GM23248 (cell line): ENCODE measurements at places on chromosomes 5 and 9. TPM values are rescaled to one million over a fixed set of nuclear protein-coding genes. Genes with fewer than 3 reads are reported as not detected.

- H3K4me1 ChIP-seq: peaks cover 14% of the 10 kb centered on the region
- DNase-seq: peak; percentile 69
- H3K27me3 ChIP-seq: no peaks in the 10 kb centered on the region
- no peak overlapping the region for H3K4me3 ChIP-seq
- no peaks in the 10 kb centered on the region for H3K36me3 ChIP-seq
Observed at GRCh38 chr9:79201636-79202035, 370.1 kb upstream of the TLE4 start.

- H3K27ac ChIP-seq: no peak overlapping the region
- no peaks in the 10 kb centered on the region for H3K27me3 ChIP-seq
- H3K36me3 ChIP-seq: no peaks in the 10 kb centered on the region
- H3K4me1 ChIP-seq: no peaks in the 10 kb centered on the region
Observed at GRCh38 chr9:138043411-138044345, 166.1 kb downstream of the CACNA1B start.

- H3K27me3 ChIP-seq: no peaks in the 10 kb centered on the region
- H3K27ac ChIP-seq: no peak overlapping the region
- H3K4me3 ChIP-seq: no peak overlapping the region
- DNase-seq: no peak
- no peaks in the 10 kb centered on the region for H3K4me1 ChIP-seq
- no peaks in the 10 kb centered on the region for H3K36me3 ChIP-seq
Observed at GRCh38 chr9:138052322-138052615, 174.7 kb downstream of the CACNA1B start.

DNA sequence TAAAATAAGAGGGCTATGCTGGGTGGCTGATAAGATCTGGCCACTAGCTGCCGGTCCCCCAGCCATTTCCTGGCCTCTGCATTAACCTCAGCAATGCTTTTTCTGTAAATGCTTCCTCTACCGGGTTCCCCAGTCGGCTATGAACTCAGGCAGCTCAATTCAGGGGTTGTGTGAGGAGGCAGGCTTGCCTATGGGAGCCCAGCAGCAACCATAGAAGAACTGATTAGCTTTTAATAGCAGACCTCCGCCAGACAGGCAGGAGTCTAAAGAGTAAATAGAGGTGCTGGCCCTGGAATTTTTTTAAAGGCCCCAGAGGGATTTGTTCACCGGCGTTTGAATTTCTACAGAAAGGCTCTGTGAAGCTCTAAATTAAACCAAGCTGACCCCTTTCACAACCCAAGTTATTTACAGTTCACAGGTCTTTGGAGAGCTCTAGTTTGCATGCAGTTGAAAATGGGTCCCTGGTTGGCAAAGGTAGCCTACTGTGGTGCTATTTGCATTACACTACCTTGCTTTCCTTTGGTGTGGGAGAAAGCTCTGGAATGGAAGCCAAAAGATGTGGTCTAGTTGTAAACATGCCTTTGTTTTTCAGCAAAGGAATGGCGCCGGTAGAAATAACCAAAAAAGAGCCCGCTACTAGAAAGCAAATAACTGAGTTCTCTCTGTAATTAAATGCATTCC, 289.7 kb upstream of the SEMA6A start:
- H3K27ac ChIP-seq: no peak overlapping the region
- no peak overlapping the region for H3K4me3 ChIP-seq
- no peaks in the 10 kb centered on the region for H3K27me3 ChIP-seq
- no peaks in the 10 kb centered on the region for H3K4me1 ChIP-seq

FIBCD1 gene
- polyA plus RNA-seq: 21.4 and 23.7 TPM in 2 replicates

TNIP1 gene
- polyA plus RNA-seq: 43.1 and 43.2 TPM in 2 replicates

GFI1B gene
- not detected in 2 replicates for polyA plus RNA-seq
